WTC11 (cell line): ENCODE measurements at places on chromosomes 5 and 9. TPM values are rescaled to one million over a fixed set of nuclear protein-coding genes. Genes with fewer than 3 reads are reported as not detected.

GRCh38 chr5:109309326-109310063, 100.3 kb downstream of the PJA2 start:
- no peak overlapping the region for H3K4me3 ChIP-seq
- no peaks in the 10 kb centered on the region for H3K27me3 ChIP-seq
- H3K36me3 ChIP-seq: no peaks in the 10 kb centered on the region
- no peak overlapping the region for H3K27ac ChIP-seq
- no peak for DNase-seq
- H3K4me1 ChIP-seq: peaks cover 5% of the 10 kb centered on the region

- no peak for DNase-seq
- H3K36me3 ChIP-seq: no peaks in the 10 kb centered on the region
- H3K4me3 ChIP-seq: no peak overlapping the region
- H3K4me1 ChIP-seq: peaks cover 3% of the 10 kb centered on the region; the same call in 1 of the 2 replicates
- H3K27ac ChIP-seq: no peak overlapping the region
- no peaks in the 10 kb centered on the region; the same call in 1 of the 2 replicates for H3K27me3 ChIP-seq
Measured at GRCh38 chr5:2139478-2139877, 256.8 kb upstream of the IRX4 start.

DNA sequence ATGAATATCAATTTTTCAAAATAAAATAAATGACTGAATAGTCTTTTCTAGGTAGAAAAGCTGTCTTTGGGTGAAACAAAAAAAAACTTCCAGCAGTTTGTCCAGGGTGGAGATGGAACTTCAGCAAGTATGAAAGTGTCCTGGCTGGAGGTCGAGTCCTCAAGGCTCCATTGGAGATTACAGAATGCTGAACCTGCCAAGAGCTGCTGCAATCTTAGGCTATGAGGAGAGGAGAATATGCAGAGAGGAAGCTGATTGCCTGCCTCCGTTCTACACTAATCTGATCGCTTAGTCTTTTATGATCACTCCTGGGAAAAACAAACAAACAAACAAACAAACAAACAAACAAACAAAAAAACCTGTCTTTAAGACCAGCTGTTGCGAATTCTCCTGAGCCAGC, 50.6 kb downstream of the NREP start:
- H3K36me3 ChIP-seq: no peaks in the 10 kb centered on the region
- peaks cover 20% of the 10 kb centered on the region for H3K4me1 ChIP-seq
- no peak overlapping the region for H3K4me3 ChIP-seq
- no peak overlapping the region for H3K27ac ChIP-seq
- no peak for DNase-seq

DNA sequence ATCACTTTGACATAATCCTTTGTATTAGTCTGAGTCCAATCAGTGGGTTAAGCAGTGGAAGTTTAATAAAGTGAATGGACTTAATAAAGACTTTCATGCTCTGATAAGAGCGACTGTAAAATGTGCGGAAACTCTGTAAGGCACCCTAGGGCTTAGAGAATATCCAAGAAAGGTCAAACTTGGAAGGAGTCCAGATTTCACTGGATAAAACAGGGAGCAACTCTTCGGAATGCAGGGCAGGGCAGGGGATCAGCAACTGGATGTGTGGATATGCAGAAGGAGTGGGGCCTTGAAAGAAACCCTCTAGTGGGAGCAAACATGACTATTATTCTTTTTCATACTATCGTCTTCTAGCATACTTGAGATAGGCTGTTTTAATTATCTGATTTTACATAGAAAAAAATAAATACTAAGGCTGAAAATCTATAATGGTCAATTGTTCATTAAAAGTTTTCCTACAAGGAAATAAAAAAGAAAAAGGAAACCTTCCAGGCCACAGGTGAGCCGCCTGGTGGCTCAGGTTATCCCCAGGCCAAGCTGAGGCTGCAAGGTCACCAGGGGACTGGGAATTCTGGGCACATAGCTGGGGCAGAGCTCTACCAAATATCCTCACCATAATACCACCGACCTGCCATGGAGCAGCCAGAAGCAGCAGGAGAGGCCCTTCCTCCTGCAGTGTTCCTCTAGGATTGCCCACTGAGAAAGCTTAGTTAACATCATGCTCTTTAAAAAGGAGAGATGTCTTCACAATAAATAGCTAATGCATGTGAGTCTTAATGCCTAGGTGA, 46.3 kb upstream of the CCDC112 start:
- no peak overlapping the region for H3K4me3 ChIP-seq
- H3K36me3 ChIP-seq: no peaks in the 10 kb centered on the region
- DNase-seq: no peak
- H3K27ac ChIP-seq: no peak overlapping the region

TAS2R1 gene
- total RNA-seq: not detected in 3 replicates

TAF11L6 gene
- not detected in 3 replicates for total RNA-seq
